Stimulated activated CD4-positive, alpha-beta T cell treated with anti-CD3 and anti-CD28 coated beads, Interleukin-1b, Interleukin-23, amount 100 ng/mL, for 4 hours (primary cell): ENCODE measurements at places on chromosomes 11 and 22.

- peak; percentile 95 for DNase-seq
Measured at GRCh38 chr22:17084554-17085276, at the start of gene IL17RA. TSS of gene IL17RA (plus strand) at chr22:17085000. CDS start at chr22:17085092, 92 bp downstream.

DNA sequence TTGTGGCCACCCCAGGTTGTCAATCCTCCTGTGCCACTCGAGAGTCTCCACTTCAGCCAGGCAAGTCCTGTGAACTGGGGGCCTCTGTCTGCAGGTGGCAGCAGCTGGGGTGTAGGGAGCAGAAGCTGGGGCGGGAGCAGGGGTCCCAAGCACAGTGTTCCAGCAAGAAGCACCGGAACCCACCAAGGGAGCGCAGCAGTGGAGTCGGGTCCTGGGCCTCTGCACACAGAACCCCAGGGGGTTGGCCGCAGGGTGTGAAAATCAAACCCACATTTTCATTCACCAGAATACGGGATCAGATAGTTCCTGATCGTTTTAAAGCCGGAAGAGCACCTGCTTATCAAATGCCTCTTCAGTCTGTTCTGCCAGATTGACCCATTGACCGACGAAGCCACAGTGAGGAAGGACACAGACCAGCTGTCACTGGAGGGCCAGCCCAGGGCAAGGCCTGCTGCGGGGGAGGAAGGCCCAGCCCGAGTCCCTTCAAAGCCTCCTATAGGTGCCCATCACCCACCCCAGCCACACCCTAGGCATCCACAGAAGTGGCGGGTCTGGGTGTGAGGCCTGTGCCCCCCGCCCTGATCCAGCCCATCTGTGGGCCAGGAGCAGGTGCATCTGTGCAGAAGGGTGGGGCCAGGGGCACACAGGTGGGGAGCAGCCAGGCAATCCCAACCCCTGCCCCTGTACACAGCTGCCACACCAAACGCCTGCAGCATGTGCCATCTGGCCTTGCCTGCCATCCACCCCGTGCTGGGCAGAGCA is 34.1 kb downstream of the RSPH14 start:
- no peak for DNase-seq

DNA sequence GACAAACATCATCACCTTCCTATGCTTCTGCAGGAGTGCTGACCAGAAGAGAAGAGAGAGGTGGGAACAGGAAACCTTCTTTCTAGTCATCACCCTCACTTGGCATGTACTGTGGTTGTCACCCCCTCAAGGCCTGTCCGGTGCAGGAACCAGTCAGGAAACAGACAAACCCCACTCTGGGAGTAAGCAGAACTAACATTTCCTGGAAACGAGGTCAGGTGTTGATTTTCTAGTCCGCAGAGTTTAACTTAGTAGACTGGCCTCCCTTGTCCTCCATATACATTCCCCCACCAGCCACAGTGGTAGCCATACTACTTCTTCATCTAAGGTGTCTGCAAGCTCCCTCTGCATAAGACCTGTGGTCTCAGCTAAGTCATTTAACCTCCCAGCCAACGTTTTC is 80.7 kb upstream of the NCAM1 start:
- no peak for DNase-seq

GRCh38 chr11:132237781-132238180 is 867.4 kb downstream of the NTM start:
- no peak for DNase-seq

GRCh38 chr11:46356924-46357482 is 9.7 kb downstream of the DGKZ start:
- no peak for DNase-seq
